ENCODE measurements at places on chromosomes 11 and 22.

GRCh38 chr11:67301951-67302516, 1.3 kb upstream of the SSH3 start:
- DNase-seq = no peak

DNA sequence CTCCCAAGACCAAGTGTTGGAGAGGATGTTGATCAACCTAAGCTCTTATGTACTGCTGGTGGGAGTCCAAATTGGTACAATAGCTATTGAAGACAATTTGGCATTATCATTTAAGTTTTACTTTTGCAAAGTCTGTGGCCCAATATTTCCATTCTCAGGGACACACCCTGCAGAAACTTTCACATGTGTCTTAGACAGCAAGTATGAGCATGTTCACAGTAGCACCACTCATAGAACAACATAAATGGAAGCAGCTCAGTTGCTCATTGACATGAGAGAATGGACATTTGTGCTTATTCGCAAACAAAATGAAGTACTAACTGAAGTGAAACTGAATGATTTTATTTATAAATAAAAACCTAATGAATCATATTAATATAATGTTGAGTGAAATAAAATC, 135.5 kb downstream of the NOX4 start:
- no peak for DNase-seq

- DNase-seq = peak; percentile 51
These were observed 4.2 kb upstream of the FXYD2 start for GRCh38 chr11:117828611-117829368.

DNA sequence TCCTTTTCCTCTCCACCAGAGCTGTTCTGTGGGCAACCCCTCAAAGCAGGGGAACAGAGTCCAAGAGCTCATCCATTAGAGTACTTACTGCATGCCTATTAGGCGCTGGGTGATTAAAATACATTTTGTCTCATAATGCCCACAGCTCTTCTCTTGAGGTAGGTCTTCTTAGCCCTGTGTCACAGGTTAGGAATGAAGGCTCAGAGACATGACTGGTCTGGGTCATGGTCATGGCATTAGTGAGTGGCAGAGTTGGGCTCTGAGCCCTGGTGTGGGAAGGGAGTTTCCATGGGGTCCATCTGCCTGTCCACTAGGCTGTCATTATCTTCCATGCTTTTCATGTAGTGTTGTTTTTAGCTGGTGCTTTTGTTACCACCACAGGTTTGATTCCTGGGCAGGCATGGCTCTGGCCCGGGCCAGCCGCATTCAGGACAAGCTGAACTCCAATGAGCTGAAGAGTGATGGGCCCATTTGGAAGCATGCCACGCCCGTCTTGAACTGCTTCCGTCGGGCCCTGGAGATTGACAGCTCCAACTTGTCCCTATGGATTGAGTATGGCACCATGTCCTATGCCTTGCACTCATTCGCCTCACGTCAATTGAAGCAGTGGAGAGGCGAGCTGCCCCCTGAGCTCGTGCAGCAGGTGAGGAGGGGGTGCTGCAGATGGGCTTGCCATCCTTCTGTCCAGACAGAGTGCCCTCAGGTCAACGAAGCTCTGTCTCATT, 76.1 kb downstream of the CABIN1 start:
- no peak for DNase-seq

DNA sequence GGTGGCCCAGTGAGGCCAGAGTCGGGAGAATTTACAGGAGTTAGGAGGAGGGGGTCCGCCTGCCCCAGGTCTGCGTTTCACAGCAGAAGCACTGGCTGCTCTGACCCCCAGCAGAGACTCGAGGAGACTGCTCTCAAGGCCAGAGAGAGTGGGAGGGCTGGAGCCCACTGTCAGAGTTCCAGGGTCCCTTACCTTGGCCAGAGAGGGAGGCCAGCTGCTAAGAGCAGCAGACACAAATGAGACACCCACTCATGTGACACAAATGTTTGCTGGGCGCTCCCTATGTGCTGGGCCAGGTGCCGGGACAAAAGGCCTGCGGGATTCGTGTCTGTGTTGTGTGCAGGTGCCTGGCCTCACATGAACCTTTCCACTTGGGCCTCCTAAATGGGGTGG, 2.8 kb upstream of the TNFRSF13C start:
- no peak for DNase-seq

DNA sequence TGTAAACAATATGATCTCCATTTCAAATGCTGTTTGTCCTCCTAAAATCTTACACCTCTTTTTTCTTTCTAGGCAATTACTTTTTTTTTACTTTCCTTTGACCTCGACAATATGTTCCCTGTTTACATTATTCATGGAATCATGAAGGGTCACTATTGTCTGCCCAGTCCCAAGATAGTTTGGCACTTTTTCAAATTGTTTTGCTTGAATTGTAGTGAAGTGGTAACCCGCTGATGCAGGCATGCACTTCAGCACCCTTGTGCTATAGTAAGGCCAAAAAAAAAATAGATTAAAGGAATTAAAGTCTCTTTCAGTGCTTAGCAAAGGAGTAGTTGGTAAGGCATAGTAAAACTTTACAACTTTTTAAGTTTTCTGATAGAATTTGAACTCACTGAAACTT, 90.9 kb downstream of the PAX6 start:
- no peak for DNase-seq

All from CD8-positive, alpha-beta memory T cell (primary cell).